Glutamatergic neuron (in vitro differentiated cells): ENCODE measurements at places on chromosomes 6 and 20. TPM values are rescaled to one million over a fixed set of nuclear protein-coding genes. Genes with fewer than 3 reads are reported as not detected.

GRCh38 chr20:3753098-3753497, 14.5 kb downstream of the ADISSP start:
- H3K4me1 ChIP-seq: no peaks in the 10 kb centered on the region
- no peak overlapping the region for H3K4me3 ChIP-seq
- peak; percentile 76 for DNase-seq
- peaks cover 2% of the 10 kb centered on the region for H3K36me3 ChIP-seq
- no peak overlapping the region for H3K27ac ChIP-seq

DNA sequence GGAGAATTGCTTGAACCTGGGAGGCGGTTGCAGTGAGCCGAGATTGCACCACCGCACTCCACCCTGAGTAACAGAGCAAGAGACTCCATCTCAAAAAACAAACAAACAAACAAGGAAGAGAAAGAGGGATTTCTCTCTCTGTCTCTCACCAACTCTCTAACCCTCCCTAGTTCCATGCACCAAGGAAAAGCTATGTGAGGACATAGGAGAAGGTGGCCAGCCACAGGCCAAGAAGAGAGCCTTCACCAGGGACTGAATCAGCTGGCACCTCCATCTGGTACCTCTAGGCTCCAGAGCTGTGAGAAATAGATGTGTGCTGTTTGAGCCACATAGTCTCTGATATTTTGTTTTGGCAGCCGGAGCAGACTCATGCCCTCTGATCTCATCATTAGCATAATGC, 9.0 kb upstream of the FAM110A start:
- H3K27me3 ChIP-seq: peaks cover 19% of the 10 kb centered on the region
- H3K36me3 ChIP-seq: peaks cover 10% of the 10 kb centered on the region
- no peak for DNase-seq
- H3K27ac ChIP-seq: peak overlapping the region; percentile 38

DNA sequence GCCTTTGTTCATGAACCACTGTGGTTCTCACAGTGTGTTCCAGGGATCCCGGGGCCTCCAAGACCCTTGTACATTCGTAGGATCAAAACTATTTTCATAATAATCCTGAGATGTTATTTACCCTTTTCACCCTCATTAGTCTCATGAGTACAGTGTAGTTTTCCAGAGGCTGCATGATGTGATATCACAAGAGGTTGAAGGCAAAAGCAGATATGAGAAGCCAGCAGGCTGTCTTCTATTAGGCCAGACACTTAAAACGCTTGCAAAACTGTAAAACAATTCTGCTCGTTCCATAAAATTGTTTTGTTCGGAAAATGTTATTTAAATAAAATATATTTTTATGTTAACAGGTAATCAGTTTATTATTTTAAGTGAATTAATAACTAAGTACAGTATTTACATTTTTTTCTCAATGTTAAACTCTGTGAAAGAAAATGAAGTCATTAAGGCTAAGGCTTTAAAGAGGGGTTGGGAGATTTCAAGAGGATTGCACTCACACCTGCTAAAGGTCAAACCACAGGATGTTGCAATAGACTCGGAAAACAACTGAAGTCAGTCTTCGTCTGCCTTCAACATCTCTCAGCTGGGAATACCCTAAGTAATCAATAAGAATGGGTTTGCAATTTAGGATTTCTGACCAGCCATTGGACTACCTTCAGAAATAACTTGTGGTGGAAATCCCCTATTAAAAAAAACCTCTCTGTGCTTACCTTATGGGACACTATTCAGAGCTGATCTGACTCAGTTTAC, 474.2 kb downstream of the KIF16B start:
- no peak for DNase-seq
- H3K4me1 ChIP-seq: peaks cover 8% of the 10 kb centered on the region
- H3K4me3 ChIP-seq: no peak overlapping the region
- H3K36me3 ChIP-seq: no peaks in the 10 kb centered on the region
- H3K27ac ChIP-seq: no peak overlapping the region
- H3K27me3 ChIP-seq: peaks cover 2% of the 10 kb centered on the region

DNA sequence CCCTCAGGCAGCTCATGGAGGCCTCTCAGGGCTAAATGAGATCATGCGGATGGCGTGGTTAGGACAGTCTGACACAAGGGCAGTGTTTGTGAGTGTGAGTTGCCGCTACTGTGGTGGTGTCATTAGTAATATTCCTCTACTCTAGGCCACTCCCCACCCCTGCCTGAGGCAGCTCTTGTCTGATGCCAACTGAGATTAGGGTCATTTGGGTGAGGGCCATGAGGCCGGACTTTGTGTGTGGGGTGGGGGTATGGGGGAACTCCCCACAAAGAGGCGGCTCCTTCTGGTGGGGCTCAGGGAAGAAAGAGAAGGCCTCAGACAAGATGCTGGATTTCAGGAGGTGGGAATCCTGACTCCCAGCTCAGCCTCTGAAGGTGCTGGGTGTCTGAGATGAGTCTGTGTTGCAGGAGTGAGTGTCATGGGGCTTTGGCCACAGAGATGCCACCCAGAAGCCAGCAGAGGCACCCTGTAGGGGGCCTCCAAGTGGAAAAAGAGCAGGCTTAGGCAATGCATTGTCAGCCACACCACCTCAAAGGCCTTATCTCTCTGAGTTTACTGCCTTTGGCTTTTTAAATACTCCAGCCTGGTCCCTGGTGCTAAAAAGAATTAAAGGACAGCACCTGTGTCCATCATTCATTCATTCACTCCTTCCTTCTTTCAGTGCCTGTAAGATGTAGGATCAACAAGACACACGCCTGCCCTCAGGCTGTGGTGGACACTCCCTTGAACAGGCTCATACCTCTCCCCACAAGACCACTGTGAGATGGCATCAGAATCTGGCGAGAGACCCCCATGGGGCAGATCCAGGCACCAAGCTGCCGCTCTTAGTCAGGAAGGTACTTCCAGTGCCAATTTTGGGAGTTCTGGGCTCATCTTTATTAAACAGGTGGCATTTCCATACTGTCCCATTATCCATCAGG, 175.2 kb downstream of the MRPL14 start:
- no peak for DNase-seq
- no peak overlapping the region for H3K4me3 ChIP-seq
- no peaks in the 10 kb centered on the region for H3K27me3 ChIP-seq
- H3K4me1 ChIP-seq: no peaks in the 10 kb centered on the region
- H3K36me3 ChIP-seq: peaks cover 5% of the 10 kb centered on the region

DNA sequence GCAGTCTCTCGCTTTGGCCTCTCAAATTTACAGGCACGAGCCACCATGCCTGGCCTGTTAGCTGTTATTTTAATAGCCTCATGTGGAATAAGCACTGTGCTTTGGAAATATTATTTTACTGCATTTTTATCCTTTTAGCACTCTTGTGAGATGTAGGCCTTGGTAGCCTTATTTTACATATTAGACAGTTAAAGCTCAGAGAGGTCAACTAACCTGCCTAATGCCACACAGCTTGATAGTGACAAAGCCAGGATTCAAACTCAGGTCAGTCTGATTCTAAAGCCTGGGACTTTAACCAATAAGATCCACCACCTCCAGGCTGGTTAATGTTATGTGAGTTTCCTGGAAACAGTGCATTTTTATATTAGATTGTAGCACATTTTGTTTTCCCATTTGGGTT, 9.5 kb downstream of the TNFAIP3 start:
- no peak overlapping the region for H3K4me3 ChIP-seq
- DNase-seq: no peak
- no peak overlapping the region for H3K27ac ChIP-seq
- H3K4me1 ChIP-seq: no peaks in the 10 kb centered on the region
- H3K36me3 ChIP-seq: no peaks in the 10 kb centered on the region
- H3K27me3 ChIP-seq: no peaks in the 10 kb centered on the region

DNA sequence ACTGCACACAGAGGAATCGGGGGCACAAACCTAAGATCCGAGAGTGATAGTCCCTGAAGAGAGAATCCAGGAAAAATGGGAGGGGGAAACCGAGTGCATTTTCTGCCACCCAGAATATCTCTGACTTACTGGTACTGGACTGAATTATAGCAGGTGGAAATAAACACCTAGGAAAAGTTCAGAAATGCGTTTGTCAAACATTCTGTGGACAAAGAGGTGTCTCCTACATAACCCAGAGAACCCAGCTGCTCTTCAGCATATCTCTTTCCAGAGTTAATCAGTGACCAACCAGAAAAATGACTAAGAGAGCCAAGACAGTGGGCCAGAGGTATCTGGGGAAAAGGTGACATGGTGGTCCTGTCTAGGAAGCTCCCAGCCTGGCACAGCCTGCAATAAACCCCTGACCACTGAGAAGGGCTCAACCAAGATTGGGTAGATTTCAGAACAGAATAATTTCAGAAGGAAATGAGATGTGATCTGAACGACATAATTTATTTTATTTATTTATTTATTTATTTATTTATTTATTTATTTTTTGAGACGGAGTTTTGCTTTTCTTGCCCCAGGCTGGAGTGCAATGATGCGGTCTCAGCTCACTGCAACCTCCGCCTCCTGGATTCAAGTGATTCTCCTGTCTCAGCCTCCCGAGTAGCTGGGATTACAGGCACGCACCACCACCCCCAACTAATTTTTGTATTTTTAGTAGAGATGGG, 6.0 kb upstream of the VNN1 start:
- no peak overlapping the region for H3K4me3 ChIP-seq
- DNase-seq: no peak
- H3K4me1 ChIP-seq: no peaks in the 10 kb centered on the region
- H3K27ac ChIP-seq: no peak overlapping the region

GRCh38 chr20:40813029-40813431, 124.0 kb upstream of the MAFB start:
- H3K27ac ChIP-seq: peak overlapping the region; percentile 70
- H3K27me3 ChIP-seq: peaks cover 8% of the 10 kb centered on the region
- no peak for DNase-seq

- H3K27ac ChIP-seq: no peak overlapping the region
- H3K4me1 ChIP-seq: peaks cover 15% of the 10 kb centered on the region
- peak overlapping the region; percentile 78 for H3K4me3 ChIP-seq
- DNase-seq: no peak
- no peaks in the 10 kb centered on the region for H3K36me3 ChIP-seq
- peaks cover 3% of the 10 kb centered on the region for H3K27me3 ChIP-seq
Observed at GRCh38 chr6:15661853-15662325, 939 bp downstream of the DTNBP1 start.

- DNase-seq: no peak
- H3K4me3 ChIP-seq: no peak overlapping the region
- H3K27ac ChIP-seq: no peak overlapping the region
Observed at GRCh38 chr20:35796571-35796970, 24.8 kb downstream of the PHF20 start.

PPIL6 gene
- total RNA-seq: 0.83 TPM

PACRG gene
- total RNA-seq: not detected

FAXC gene
- total RNA-seq: 68.9 TPM
